Activated T-helper 2 cell treated with anti-CD3 and anti-CD28 coated beads, Interferon-gamma antibody, Interleukin-2, Interleukin-4, amounts not matched to agents 10 μg/mL and 5 μg/mL and 100 μg/mL, durations not matched to agents 14 hours and 24 hours and 36 hours (primary cell): ENCODE measurements at places on chromosomes 3 and 15. TPM values are rescaled to one million over a fixed set of nuclear protein-coding genes. Genes with fewer than 3 reads are reported as not detected.

GRCh38 chr15:20352241-20353200 is 189.1 kb downstream of the GOLGA6L6 start:
- no peak for DNase-seq

Gene GRM7
- total RNA-seq: not detected in 2 replicates

DNA sequence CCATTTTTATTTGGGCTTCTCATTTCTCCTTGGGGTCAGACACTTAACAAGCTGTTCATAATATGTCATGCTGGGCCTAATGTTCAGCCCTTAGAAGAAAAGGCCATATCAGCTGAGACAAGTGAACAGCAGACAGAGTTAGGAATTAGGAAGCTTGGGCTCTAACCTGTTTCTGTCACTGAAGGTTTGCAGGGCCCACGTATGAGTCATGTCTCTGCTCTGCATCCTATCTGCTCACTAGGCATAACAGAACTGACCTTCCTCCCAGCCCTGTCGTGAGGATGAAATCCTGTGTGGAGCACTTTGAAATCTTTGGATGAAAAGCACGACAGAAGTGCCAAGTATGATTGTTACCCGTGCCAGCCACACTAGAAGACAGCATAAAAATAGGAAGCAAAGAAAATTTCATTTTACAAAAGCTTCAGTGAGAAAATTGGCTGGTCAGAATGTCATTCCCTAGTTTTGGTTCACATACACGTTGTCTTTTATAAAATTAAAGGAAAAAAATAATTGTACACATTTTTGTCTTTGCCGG is 26.5 kb upstream of the CD47 start:
- no peak for DNase-seq

Gene FBXO40
- total RNA-seq: not detected in 2 replicates

GRCh38 chr3:123202451-123202850 is 708 bp downstream of the SEC22A start:
- DNase-seq: no peak
